Activated CD8-positive, alpha-beta memory T cell treated with anti-CD3 and anti-CD28 coated beads, Interleukin-2, amount 10 ng/mL, durations not matched to agents 7 days and 5 days (primary cell): ENCODE measurements at places on chromosomes 7 and 10. TPM values are rescaled to one million over a fixed set of nuclear protein-coding genes. Genes with fewer than 3 reads are reported as not detected.

The GIMAP8 gene
- total RNA-seq, result 9.9 TPM

The KNDC1 gene
- total RNA-seq, result not detected

- peaks cover 10% of the 10 kb centered on the region for H3K27me3 ChIP-seq
- no peak for DNase-seq
- no peak overlapping the region for H3K27ac ChIP-seq
- H3K36me3 ChIP-seq, result no peaks in the 10 kb centered on the region
- no peak overlapping the region for H3K4me3 ChIP-seq
Measured at GRCh38 chr10:33291053-33291592, 43.3 kb downstream of the NRP1 start.

DNA sequence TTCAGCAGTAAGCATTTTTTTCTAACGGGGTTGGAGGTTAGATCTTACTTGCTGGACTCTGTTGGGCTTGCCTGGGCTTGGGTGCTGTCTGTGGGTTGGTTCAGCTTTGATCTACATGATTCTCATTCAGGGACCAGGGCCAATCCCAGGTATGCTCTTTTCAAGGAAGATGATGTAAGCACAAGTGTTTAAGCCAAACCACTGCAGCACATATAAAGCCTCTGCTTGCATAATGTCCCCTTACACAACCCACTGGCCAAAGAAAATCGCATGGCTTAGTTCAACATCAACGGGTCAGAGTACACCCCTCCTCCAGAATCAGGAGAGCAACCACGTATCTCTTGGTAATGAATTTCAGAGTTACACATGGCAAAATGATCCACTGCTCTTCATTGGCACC, 83.9 kb downstream of the DNAJB9 start:
- no peaks in the 10 kb centered on the region for H3K4me1 ChIP-seq
- H3K27me3 ChIP-seq, result peaks cover 8% of the 10 kb centered on the region
- H3K27ac ChIP-seq, result no peak overlapping the region
- H3K36me3 ChIP-seq, result no peaks in the 10 kb centered on the region
- DNase-seq, result no peak
- no peak overlapping the region for H3K4me3 ChIP-seq

The ZNF316 gene
- 29.2 TPM for total RNA-seq

The BUB3 gene
- total RNA-seq, result 319 TPM

- peak; percentile 67 for DNase-seq
- H3K27me3 ChIP-seq, result peaks cover 25% of the 10 kb centered on the region
- H3K36me3 ChIP-seq, result peaks cover 28% of the 10 kb centered on the region
- H3K4me1 ChIP-seq, result peaks cover 84% of the 10 kb centered on the region
- H3K27ac ChIP-seq, result peak overlapping the region; percentile 56
- H3K4me3 ChIP-seq, result no peak overlapping the region
Measured at GRCh38 chr7:22675917-22676343, 51.1 kb upstream of the IL6 start.

DNA sequence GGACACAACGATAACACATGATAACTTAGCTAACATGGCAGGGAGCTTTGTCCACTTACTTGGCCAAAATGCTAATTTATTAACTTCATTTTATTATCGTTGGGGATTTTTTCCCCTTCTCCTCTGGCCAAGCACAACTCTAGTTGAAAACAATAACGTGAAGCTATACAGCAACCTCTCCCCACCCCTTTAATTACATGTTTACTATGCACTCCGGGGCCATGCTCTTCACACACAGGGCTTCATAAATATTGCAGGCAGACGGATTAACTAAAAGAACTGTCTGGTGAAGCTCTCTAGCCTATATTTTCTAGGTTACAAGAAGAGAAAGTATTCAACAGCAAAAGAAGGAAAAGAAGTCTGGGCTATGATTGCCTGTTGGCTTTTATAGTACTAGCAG, 51.7 kb downstream of the XRCC2 start:
- no peaks in the 10 kb centered on the region for H3K36me3 ChIP-seq
- peaks cover 3% of the 10 kb centered on the region for H3K27me3 ChIP-seq
- H3K27ac ChIP-seq, result no peak overlapping the region
- H3K4me3 ChIP-seq, result no peak overlapping the region
- no peak for DNase-seq

The TMEM140 gene
- total RNA-seq, result 19.9 TPM

The PRPS1L1 gene
- total RNA-seq, result not detected

GRCh38 chr7:139084709-139085108, 24.8 kb downstream of the ZC3HAV1 start:
- H3K4me1 ChIP-seq, result peaks cover 87% of the 10 kb centered on the region
- peaks cover 92% of the 10 kb centered on the region for H3K36me3 ChIP-seq
- no peaks in the 10 kb centered on the region for H3K27me3 ChIP-seq
- no peak for DNase-seq
- no peak overlapping the region for H3K4me3 ChIP-seq

- no peaks in the 10 kb centered on the region for H3K27me3 ChIP-seq
- no peak for DNase-seq
- H3K4me1 ChIP-seq, result no peaks in the 10 kb centered on the region
- H3K36me3 ChIP-seq, result no peaks in the 10 kb centered on the region
- H3K27ac ChIP-seq, result no peak overlapping the region
Measured at GRCh38 chr10:20839141-20839540, 58.0 kb downstream of the NEBL start.

The NRCAM gene
- 0.35 TPM for total RNA-seq

The ADRA2A gene
- not detected for total RNA-seq

- no peak for DNase-seq
- no peaks in the 10 kb centered on the region for H3K36me3 ChIP-seq
- no peak overlapping the region for H3K27ac ChIP-seq
Measured at GRCh38 chr7:151398446-151399304, 11.2 kb downstream of the WDR86 start.

DNA sequence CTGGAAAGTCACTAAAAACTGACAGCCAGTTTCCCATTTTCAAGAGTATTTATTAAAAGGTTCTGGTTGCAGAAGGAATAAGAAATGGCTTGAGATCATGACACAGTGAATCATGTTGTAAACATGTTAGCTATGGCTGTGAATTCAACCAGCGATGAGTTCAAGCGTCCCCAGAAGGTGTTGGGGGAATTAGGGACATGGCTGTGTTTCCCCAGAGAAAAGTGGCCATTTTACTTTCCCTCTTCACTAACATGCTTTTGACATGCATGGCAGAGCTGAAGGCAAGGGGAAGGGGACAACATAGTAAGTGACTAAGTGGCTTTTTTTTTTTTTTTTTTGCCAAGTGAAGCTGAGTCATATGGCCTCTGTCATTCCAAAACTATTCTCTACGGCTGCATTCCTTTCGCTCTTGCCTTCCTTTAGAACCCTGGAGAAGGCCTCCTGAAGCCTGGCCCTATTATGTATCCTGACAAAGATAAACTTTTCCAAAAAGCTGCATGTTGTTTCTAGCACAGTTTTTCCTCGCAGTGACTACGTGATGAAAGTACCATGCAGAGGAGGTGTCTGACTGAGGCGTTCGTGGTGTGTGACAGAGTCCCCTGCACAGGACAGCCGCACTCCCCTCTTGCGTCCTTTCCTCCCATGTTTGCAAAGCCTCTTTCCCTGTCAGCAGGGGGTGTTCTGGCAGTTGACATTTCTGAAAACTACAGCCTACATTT, 46.9 kb downstream of the EGFR start:
- H3K36me3 ChIP-seq, result no peaks in the 10 kb centered on the region
- no peak overlapping the region for H3K4me3 ChIP-seq
- H3K27me3 ChIP-seq, result peaks cover 25% of the 10 kb centered on the region
- no peak overlapping the region for H3K27ac ChIP-seq
- no peak for DNase-seq
- no peaks in the 10 kb centered on the region for H3K4me1 ChIP-seq

GRCh38 chr7:158256091-158256816, 331.4 kb downstream of the PTPRN2 start:
- no peaks in the 10 kb centered on the region for H3K4me1 ChIP-seq
- no peak overlapping the region for H3K4me3 ChIP-seq
- no peak overlapping the region for H3K27ac ChIP-seq
- DNase-seq, result no peak
- no peaks in the 10 kb centered on the region for H3K36me3 ChIP-seq

GRCh38 chr10:78664929-78665553, 403.7 kb upstream of the ZMIZ1 start:
- H3K4me1 ChIP-seq, result no peaks in the 10 kb centered on the region
- H3K36me3 ChIP-seq, result no peaks in the 10 kb centered on the region
- DNase-seq, result no peak
- peaks cover 58% of the 10 kb centered on the region for H3K27me3 ChIP-seq

The GPR141 gene
- not detected for total RNA-seq

- peaks cover 3% of the 10 kb centered on the region for H3K27me3 ChIP-seq
- H3K27ac ChIP-seq, result no peak overlapping the region
- H3K4me1 ChIP-seq, result no peaks in the 10 kb centered on the region
- no peak for DNase-seq
- H3K36me3 ChIP-seq, result no peaks in the 10 kb centered on the region
Measured at GRCh38 chr7:115260381-115260780, 338.5 kb downstream of the MDFIC start.

GRCh38 chr10:73182568-73182967, 14.6 kb downstream of the FAM149B1 start:
- no peak overlapping the region for H3K27ac ChIP-seq
- no peaks in the 10 kb centered on the region for H3K4me1 ChIP-seq
- H3K27me3 ChIP-seq, result no peaks in the 10 kb centered on the region
- no peak overlapping the region for H3K4me3 ChIP-seq

DNA sequence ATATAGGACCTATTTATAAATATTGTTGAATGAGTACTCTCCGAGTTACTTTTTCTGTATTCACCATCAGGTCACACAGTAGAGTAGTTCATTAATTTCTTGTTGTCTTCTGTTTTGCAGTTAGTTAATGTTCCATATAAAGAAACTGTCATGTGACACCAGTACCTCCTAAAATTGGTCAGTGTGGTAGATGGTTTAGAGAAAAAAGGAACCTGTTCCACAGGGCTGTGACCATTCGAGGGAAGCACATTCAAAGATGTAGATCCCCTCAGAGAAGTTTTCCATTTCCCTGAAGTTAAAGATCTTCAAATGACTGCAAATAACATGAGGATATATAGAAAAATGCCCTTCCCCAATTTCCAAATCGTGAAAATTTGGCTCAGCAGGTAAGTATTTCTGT, 45.7 kb downstream of the PRPF18 start:
- no peaks in the 10 kb centered on the region for H3K27me3 ChIP-seq
- H3K4me3 ChIP-seq, result no peak overlapping the region
- no peaks in the 10 kb centered on the region for H3K4me1 ChIP-seq
- no peak for DNase-seq
- no peak overlapping the region for H3K27ac ChIP-seq

- peaks cover 2% of the 10 kb centered on the region for H3K36me3 ChIP-seq
- no peak overlapping the region for H3K27ac ChIP-seq
- peaks cover 22% of the 10 kb centered on the region for H3K4me1 ChIP-seq
- no peak overlapping the region for H3K4me3 ChIP-seq
- DNase-seq, result no peak
Measured at GRCh38 chr10:62652114-62652513, 152.4 kb upstream of the ADO start.

DNA sequence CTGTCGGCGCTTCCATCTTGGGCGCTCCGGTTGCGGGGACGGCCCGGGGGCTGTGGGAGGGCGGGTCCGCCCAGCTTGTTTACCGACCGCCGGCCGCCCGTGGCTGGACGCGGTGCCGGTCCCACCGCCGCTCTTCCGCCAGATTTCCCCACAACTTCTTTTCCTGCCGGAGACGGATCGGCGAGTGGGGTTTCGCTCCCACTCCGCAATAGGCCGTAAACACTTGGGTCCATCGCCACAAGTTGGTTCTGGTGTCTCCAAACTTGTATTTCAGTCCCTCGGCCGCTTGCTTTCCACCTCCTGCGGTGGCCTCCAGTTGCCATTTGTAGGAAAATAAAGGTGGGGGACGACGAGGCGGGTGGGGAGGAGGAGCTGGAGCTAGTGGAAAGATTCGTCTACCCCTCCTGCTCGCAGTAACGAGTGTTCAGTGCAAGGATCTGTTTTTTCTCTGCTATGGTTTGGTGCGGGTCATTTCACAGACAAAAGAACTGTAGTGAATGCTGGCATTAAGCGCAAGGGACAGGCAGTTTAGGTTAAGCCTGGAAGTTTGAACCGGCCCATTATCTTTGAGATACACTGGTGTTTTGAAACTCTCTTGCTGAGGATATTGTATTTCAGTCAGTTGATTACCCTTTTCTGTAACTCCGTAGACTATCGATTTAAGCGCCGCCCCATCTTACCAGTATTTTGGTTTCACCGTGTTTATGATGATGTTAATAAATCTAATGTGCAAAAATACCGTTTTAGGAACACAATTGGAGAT, 24.3 kb upstream of the ZRANB1 start:
- peaks cover 28% of the 10 kb centered on the region for H3K4me1 ChIP-seq
- H3K27ac ChIP-seq, result peak overlapping the region; percentile 91
- DNase-seq, result peak; percentile 60
- peaks cover 4% of the 10 kb centered on the region for H3K36me3 ChIP-seq
- peak overlapping the region; percentile 92 for H3K4me3 ChIP-seq

- H3K4me1 ChIP-seq, result peaks cover 2% of the 10 kb centered on the region
- no peak overlapping the region for H3K27ac ChIP-seq
- H3K27me3 ChIP-seq, result no peaks in the 10 kb centered on the region
Measured at GRCh38 chr7:40468891-40469864, 334.4 kb downstream of the SUGCT start.

- no peak overlapping the region for H3K27ac ChIP-seq
- H3K36me3 ChIP-seq, result peaks cover 6% of the 10 kb centered on the region
- peaks cover 19% of the 10 kb centered on the region for H3K4me1 ChIP-seq
- H3K27me3 ChIP-seq, result peaks cover 8% of the 10 kb centered on the region
- no peak for DNase-seq
Measured at GRCh38 chr7:141710301-141710700, 2.1 kb downstream of the WEE2 start.

GRCh38 chr7:43758822-43759683, 573 bp downstream of the BLVRA start:
- peaks cover 4% of the 10 kb centered on the region for H3K27me3 ChIP-seq
- H3K36me3 ChIP-seq, result no peaks in the 10 kb centered on the region
- H3K4me3 ChIP-seq, result peak overlapping the region; percentile 64
- H3K4me1 ChIP-seq, result peaks cover 33% of the 10 kb centered on the region
